Osteoblast (primary cell): ENCODE measurements at places on chromosomes 6 and 20. TPM values are rescaled to one million over a fixed set of nuclear protein-coding genes. Genes with fewer than 3 reads are reported as not detected.

Gene ZNF831
- not detected in 2 replicates for total RNA-seq

Gene STK38
- 41.5 and 48.1 TPM in 2 replicates for total RNA-seq

Gene OR2H1
- not detected in 2 replicates for total RNA-seq

GRCh38 chr6:4728436-4728769 lies 47.8 kb upstream of the CDYL start:
- peaks cover 3% of the 10 kb centered on the region for H3K27me3 ChIP-seq
- DNase-seq = no peak
- peaks cover 7% of the 10 kb centered on the region for H3K4me1 ChIP-seq
- no peak overlapping the region for H3K27ac ChIP-seq
- H3K36me3 ChIP-seq = no peaks in the 10 kb centered on the region
- no peak overlapping the region for H3K4me3 ChIP-seq

DNA sequence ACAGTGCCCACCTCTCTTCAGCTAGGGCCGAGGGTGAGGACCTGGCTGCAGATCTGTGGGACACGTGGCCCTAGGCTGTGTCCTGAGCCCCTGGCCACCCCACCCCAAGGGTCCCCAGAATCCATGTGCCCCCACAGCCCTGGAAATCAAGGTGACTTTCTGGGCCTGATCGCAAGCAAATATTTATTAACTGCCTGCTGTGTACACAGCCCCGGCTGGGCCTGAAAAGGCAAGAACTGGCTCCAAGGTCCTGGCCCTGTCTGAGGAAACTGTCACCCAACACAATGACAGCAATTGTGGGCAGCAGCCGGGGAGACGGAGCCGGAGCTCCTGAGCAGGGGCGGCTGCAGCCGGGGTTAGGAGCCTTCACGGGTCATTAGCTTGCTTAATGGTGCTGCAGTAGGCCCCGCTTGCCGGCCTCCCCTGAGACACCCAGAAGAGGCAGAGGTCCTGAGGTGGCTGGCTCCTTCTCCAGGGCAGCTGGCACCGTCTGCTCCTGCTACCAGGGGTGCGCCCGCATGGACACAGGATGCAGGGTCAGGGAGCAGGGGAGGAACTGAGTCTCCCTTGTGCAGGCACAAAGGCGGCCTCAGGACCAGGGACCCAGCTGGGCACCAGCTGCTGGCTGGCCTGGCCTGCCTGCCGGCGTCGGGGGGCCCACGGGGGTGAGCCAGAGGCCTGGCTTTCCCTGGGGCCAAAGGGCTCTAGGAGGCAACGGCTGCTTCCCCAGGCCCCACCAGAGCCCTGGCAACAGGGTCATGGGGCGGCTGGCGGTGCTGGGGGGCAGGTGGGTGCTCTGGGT lies 24.1 kb downstream of the NPEPL1 start:
- no peaks in the 10 kb centered on the region for H3K4me1 ChIP-seq
- no peaks in the 10 kb centered on the region for H3K36me3 ChIP-seq
- no peak overlapping the region for H3K27ac ChIP-seq
- DNase-seq = peak; percentile 46
- H3K4me3 ChIP-seq = no peak overlapping the region

- H3K4me1 ChIP-seq = no peaks in the 10 kb centered on the region
- H3K27me3 ChIP-seq = no peaks in the 10 kb centered on the region
Observed at GRCh38 chr6:170022827-170023619, 267.9 kb downstream of the DLL1 start.

DNA sequence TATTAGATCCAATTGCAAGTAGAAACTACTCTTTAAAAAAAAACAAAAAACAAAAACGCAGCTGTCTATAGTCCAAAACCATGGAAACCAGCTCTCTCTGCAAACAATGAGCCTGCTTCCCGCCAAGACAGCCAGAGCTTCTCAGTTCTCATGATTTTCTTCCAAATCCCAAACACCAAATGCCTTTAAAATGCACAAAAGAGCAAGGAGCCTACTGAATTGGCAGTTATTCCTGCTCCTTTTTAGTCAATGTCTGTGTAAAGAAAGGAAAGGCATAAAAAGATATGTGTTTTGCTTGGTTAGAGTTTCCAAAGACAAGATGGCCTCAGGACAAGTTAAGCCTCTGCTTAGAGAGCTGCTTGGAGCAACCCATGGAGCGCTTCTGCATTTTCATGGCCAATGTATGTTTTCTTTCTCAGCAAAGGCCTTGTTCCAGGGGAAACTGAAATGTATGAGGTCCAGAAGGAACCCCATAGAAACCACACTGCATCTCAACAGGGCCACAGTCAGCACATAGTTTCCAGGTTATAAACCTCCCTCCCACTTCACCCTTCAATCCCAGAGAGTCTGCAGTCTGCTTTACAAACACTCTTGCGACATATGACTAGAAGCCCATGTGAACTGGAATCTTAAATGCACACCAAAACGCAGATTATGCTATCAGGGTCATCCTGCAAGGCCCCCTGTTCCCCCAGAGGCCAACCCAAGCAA lies 209.3 kb upstream of the TAB2 start:
- DNase-seq = no peak
- no peaks in the 10 kb centered on the region for H3K36me3 ChIP-seq
- H3K4me3 ChIP-seq = no peak overlapping the region
- no peaks in the 10 kb centered on the region for H3K4me1 ChIP-seq

DNA sequence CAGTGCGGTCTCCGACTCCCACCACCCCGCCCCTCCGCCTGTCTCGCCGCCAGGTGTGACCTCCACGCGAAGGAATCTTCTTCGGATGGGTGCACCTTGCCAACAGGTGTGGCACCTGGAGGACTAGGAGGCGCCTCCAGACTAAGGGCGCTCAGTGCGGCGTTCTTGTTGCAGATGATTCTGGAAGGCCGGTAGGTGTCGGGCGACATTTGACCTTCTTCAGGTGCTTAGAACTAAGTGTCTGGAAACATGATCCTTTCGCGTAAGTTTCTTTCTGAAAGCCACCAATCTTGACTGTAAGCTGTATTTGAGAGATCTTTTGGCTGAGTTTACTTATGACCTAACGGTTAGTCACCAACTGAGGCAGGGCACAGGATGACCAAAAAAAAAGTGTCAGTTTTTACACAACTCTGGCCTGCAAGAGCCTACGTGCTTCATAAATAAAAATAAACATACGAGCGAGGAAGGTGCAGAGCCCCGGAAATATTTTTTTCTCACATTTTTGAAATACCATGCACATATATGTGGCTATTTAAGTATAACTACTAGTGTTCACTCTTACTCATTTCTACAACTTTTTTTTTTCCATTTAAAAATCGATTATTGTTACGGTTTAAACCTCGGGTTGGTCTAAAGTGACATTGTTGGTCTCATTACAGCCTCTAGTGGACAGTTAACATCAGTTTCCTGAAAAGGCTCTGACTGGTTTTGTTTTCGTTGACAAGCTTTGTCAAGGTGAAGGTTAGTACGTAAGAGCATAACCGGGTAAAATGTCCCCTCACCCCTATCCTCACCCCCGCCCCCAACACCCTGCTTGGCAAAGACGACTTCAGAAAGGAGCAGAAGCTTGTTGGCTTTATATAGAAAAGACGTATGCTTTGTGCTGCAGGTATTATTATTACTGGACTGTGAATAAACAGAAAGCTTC lies 1.6 kb upstream of the ATXN1 start:
- H3K36me3 ChIP-seq = no peaks in the 10 kb centered on the region
- H3K27ac ChIP-seq = peak overlapping the region; percentile 94
- H3K4me1 ChIP-seq = peaks cover 60% of the 10 kb centered on the region
- H3K4me3 ChIP-seq = peak overlapping the region; percentile 91
- DNase-seq = peak; percentile 98
- no peaks in the 10 kb centered on the region for H3K27me3 ChIP-seq

- no peaks in the 10 kb centered on the region for H3K36me3 ChIP-seq
- H3K4me3 ChIP-seq = no peak overlapping the region
- no peaks in the 10 kb centered on the region for H3K4me1 ChIP-seq
- H3K27ac ChIP-seq = no peak overlapping the region
- no peak for DNase-seq
- no peaks in the 10 kb centered on the region for H3K27me3 ChIP-seq
Observed at GRCh38 chr6:53335224-53335994, 13.3 kb downstream of the ELOVL5 start.

DNA sequence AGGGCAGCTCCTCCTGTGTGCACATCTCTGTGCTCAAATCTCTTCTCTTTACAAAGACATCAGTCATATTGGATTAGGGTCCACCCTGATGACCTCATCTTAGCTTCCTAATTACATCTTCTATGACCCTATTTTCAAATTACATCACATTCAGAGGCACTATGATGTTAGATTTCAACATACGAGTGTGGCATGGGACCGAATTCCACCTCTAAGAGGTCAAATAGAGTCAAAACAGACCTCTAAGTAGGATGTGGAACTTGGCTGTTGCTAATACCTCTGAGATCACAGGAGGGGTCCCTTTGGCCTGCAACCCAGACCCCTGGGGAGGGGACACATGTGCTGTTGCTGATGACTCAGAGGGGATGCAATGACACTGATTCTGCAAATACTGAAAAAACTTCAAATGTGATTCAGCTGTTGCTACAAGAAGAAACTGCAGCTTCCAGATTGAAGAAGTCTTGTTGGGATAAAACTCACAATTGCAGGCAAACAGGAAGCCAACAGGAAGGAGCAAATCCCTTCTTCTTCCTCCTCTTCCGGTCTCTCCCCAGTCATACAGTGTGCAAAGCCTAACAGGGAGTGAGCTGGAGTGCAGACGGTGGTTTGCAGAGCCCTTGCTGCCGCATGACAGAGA lies 216.2 kb downstream of the MYLK4 start:
- H3K27me3 ChIP-seq = peaks cover 17% of the 10 kb centered on the region
- no peak overlapping the region for H3K27ac ChIP-seq
- no peak overlapping the region for H3K4me3 ChIP-seq
- peaks cover 28% of the 10 kb centered on the region for H3K4me1 ChIP-seq

GRCh38 chr20:21141825-21142224 lies 15.9 kb downstream of the KIZ start:
- H3K27me3 ChIP-seq = no peaks in the 10 kb centered on the region
- no peak for DNase-seq
- H3K4me1 ChIP-seq = no peaks in the 10 kb centered on the region
- no peak overlapping the region for H3K27ac ChIP-seq
- H3K36me3 ChIP-seq = peaks cover 5% of the 10 kb centered on the region

GRCh38 chr6:45502456-45502855 lies 124.7 kb upstream of the SUPT3H start:
- peaks cover 17% of the 10 kb centered on the region for H3K36me3 ChIP-seq
- no peak overlapping the region for H3K27ac ChIP-seq
- no peak overlapping the region for H3K4me3 ChIP-seq
- peaks cover 22% of the 10 kb centered on the region for H3K4me1 ChIP-seq
- H3K27me3 ChIP-seq = no peaks in the 10 kb centered on the region
- peak; percentile 18 for DNase-seq

DNA sequence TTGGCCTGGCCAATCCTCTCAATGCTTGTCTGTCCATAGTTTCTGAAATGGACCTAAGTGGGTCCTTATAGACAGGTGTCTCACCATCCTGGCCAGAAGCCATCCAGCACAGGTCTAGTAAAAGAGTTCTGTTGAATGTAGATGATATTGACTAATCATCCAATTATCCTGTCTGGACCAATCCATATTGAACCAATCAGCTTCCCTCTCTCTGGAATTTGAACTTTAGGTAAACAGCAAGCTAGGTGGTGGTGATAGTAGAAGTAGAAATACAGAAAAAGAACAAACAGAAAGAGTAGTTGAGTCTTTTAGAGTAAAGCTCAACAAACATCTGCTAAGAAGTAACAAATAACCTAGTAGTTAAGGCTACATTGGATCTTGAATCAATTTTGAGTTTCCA lies 9.5 kb upstream of the PNRC1 start:
- H3K27me3 ChIP-seq = peaks cover 5% of the 10 kb centered on the region
- peak; percentile 50 for DNase-seq
- H3K4me3 ChIP-seq = no peak overlapping the region

GRCh38 chr20:20303742-20304141 lies 64.2 kb upstream of the INSM1 start:
- no peaks in the 10 kb centered on the region for H3K36me3 ChIP-seq
- no peak overlapping the region for H3K4me3 ChIP-seq
- no peak for DNase-seq
- no peaks in the 10 kb centered on the region for H3K4me1 ChIP-seq
- no peaks in the 10 kb centered on the region for H3K27me3 ChIP-seq
